ENCODE measurements at places on chromosomes 6 and 20.

DNA sequence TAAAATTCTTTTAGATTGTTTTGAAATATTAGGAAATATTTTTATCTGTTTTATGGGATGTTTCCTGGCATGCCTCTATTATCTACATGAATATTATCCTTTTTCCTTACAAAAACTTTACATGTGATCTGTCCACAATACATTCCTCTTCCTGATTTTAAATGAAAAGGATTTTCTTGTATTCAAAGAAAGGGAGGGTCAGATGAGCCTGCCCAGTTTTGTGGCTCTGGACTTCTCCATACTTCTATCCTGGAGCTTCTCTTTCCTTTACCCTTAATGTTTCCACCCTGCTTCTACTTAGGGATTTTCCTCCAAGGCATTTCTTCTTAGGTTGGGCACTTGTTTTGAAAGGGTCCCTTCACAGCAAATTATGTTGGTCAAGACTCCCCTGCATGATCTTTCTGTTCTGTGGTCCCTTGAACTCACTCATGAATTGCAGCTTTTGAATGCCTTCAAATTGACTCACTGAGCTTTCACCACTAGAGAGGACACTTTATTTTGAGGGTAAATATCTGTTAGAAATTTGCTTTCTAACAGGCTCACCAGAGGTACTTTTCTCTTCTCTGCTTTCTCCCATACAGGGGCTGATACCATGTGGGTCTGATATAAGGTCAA, 104.9 kb downstream of the CENPW start:
- DNase-seq, result no peak

DNA sequence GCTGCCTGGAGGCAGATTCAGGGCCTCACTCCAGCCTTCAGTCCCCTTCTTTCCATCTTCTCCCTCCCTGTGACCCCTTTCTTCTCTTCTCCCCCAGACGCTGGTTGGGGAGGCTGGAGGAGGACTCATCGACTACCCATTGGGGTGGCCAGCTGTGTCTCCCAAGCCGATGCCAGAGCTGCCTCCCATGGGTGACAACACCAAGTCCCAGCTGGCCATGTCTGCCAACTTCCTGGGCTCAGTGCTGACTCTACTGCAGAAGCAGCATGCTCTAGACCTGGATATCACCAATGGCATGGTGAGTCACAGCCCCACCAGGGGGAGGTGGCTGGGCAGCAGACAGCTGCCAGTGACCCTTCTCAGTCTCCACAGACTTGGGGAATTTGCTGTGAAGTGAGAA, 12.9 kb downstream of the BPIFB4 start:
- DNase-seq, result no peak

- DNase-seq, result no peak
Measured at GRCh38 chr20:54497931-54498718, 22.7 kb downstream of the DOK5 start.

DNA sequence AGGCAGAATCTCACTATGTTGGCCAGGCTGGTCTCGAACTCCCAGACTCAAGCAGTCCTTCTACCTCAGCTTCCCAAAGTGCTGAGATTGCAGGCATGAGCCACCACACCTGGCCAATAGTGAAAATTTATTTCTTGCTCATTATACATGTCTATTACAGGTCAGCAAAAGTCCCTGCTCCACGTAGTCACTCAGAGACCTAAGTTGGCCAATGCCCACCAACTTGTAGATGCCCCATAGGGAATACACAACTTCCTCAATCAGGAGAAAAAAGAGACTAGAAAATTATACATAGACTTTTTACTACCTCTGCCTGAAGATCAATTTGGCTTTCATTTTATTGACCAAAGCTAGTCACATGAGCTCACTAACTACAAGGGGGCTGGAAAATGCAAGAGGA, 22.0 kb upstream of the CGA start:
- no peak for DNase-seq

- peak; percentile 20 for DNase-seq
Measured at GRCh38 chr6:143301188-143301587, 149.3 kb downstream of the ADAT2 start.

DNA sequence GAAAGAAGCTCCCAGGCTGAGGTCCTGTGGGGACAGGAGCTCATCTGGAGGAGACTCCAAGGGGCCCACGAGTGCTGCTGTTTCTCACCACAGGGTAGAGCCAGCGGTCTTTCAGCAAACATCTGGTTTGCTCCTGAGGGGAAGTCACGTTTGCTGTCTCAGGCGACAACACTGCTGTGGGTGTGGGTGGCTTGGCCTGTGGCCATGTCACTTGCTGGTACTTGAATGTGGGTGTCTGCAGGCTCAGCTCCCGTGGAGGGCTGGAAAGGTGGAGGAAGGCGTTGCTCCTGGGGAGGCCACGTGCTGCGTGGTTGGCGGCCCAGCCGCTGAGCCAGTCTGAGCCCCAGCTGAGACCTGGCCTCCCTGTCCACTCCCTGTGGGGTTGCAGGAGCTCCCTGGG, 52.8 kb upstream of the MPC1 start:
- no peak for DNase-seq
